Mammary epithelial cell (primary cell): ENCODE measurements at places on chromosomes 7 and 10. TPM values are rescaled to one million over a fixed set of nuclear protein-coding genes. Genes with fewer than 3 reads are reported as not detected.

DNA sequence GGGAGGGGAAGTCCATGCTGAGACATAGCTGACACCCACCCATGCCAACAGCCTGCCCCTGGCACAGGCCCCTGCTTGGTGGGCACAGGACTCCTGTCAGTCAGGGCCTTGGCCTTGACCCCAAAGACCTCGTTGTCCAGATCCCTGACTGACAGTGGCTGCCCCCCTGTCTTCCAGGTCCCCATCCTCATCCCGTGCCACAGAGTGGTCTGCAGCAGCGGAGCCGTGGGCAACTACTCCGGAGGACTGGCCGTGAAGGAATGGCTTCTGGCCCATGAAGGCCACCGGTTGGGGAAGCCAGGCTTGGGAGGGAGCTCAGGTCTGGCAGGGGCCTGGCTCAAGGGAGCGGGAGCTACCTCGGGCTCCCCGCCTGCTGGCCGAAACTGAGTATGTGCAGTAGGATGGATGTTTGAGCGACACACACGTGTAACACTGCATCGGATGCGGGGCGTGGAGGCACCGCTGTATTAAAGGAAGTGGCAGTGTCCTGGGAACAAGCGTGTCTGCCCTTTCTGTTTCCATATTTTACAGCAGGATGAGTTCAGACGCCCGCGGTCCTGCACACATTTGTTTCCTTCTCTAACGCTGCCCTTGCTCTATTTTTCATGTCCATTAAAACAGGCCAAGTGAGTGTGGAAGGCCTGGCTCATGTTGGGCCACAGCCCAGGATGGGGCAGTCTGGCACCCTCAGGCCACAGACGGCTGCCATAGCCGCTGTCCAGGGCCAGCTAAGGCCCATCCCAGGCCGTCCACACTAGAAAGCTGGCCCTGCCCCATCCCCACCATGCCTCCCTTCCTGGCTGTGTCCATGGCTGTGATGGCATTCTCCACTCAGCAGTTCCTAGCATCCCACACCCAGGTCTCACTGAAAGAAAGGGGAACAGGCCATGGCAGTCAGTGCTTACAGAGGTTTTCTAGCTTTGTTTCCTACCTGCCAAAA lies 197.2 kb downstream of the EBF3 start:
- no peak for DNase-seq

ASB15 gene
- not detected for total RNA-seq

DNA sequence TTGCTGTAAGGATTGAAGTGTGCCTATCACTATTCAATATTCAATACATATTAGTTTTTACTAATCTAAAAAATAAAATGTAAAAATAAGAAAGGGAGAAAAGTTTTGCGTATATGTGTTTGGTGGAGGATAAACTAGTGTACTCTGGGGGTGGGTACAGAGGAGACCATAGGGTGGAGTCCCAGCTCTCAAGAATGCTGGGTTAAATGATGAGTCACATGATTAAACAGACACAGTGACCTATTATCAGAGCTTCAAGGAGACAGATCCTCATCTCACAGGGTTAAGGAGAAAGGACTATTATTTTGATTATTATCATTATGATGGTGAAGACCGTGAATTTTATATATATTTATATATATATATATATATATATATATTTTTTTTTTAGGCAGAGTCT lies 77.5 kb downstream of the AFAP1L2 start:
- DNase-seq = no peak

TMEM273 gene
- total RNA-seq = not detected

DNA sequence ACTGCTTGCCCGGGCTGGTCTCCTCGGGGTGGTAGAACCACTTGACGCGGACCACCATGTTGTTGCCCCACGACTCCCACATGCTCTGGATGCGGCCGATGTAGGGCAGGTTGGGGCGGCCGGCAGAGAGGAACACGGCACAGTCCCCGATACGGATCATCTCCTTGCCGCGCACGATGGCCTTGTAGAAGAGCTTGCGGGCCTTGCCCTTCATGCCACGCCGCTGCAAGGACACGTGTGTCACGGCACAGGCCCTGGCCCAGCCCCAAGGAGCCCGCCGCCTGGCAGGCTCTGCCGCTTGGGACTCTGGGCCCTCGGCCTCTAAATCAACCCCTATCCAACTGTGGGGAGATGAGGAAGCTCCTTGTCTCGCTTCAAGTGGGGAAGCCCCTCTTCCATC lies 26.4 kb downstream of the SLC29A4 start:
- no peak for DNase-seq

GRCh38 chr10:8910314-8910713 lies 855.8 kb downstream of the GATA3 start:
- no peak for DNase-seq

EVX1 gene
- not detected for total RNA-seq

DNA sequence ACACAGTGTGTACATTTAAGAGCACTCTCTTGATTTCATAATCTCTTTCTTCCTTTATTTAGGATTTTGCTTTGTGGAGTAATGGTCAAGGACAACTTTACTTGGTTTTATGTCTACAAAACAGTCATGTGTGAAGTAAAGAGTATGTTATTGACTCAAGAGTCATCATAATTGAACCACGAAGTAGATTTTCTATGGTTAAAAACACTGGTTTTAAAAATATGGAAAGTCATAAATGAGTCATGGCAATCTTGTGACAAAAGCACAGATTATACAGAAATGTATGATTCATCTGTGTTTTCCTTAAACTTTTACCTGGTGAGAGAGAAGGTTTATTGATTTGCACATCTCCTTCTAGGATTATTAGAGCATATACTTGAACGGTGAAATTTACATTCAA lies 969.7 kb downstream of the GATA3 start:
- peak; percentile 81 for DNase-seq

LGI1 gene
- total RNA-seq = not detected

DNA sequence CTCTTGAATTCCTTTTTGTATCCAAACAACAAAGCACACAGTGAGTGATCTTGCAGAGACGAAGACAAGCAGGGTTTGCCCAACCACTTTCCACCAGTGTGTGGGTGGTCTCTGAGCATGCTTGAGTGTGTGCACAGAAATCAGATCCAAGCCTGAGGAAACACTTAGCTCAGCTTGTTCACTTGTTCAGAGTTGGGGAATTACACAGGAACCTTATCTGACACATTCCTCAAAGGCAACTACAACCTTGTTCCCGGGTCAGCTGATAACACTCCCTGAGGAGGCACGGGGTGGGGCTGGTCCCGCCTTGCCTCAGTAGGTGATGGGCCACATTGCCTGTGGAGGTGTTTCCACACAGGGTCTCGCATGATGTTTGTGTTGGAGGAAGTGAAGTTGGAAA lies 216.9 kb downstream of the DYNC1I1 start:
- DNase-seq = no peak
